ENCODE measurements at places on chromosomes 16 and 17. TPM values are rescaled to one million over a fixed set of nuclear protein-coding genes. Genes with fewer than 3 reads are reported as not detected.

Gene TBKBP1
- 14.2 TPM for polyA plus RNA-seq

Gene NUDT7
- 22.9 TPM for polyA plus RNA-seq

Gene ZNF286A
- 3.1 TPM for polyA plus RNA-seq

Gene MYO19
- polyA plus RNA-seq, result 18.6 TPM

Gene NGFR
- polyA plus RNA-seq, result 36.7 TPM

Gene SHISA6
- 1.4 TPM for polyA plus RNA-seq

Gene NPB
- not detected for polyA plus RNA-seq

Gene ITGA3
- 19.1 TPM for polyA plus RNA-seq

Gene PLA2G10
- polyA plus RNA-seq, result 1.0 TPM

Gene AP1G1
- 13.3 TPM for polyA plus RNA-seq

Gene ALOX15B
- polyA plus RNA-seq, result 1.0 TPM

Gene PLD6
- polyA plus RNA-seq, result 6.8 TPM

Gene AKTIP
- 22.0 TPM for polyA plus RNA-seq

Gene SLC35G6
- not detected for polyA plus RNA-seq

Gene CTRL
- 1.3 TPM for polyA plus RNA-seq

Gene ACSM5
- polyA plus RNA-seq, result 27.9 TPM

Gene SRSF1
- 130 TPM for polyA plus RNA-seq

Gene CDH13
- 7.7 TPM for polyA plus RNA-seq

Gene KRT222
- 15.9 TPM for polyA plus RNA-seq

Gene TEKT5
- 0.28 TPM for polyA plus RNA-seq

Gene EFCAB13
- polyA plus RNA-seq, result 1.5 TPM

Gene NTN3
- polyA plus RNA-seq, result 0.24 TPM

Gene KRTAP4-3
- polyA plus RNA-seq, result not detected

Gene GAS2L2
- polyA plus RNA-seq, result 0.24 TPM

Gene INO80E
- 50.1 TPM for polyA plus RNA-seq

Gene ZSCAN10
- not detected for polyA plus RNA-seq

Gene HOXB1
- polyA plus RNA-seq, result not detected

Gene TBC1D3I
- 0.66 TPM for polyA plus RNA-seq

Gene METTL2A
- 8.8 TPM for polyA plus RNA-seq

Gene MYH1
- polyA plus RNA-seq, result 0.05 TPM

Gene ADGRG3
- 8.4 TPM for polyA plus RNA-seq

Gene PERCC1
- not detected for polyA plus RNA-seq

Gene BCO1
- not detected for polyA plus RNA-seq

Gene MPO
- polyA plus RNA-seq, result 0.34 TPM

Gene WNT9B
- polyA plus RNA-seq, result 0.22 TPM

Gene CDRT4
- 1.3 TPM for polyA plus RNA-seq

Gene C17orf78
- polyA plus RNA-seq, result not detected

Gene KRT33B
- polyA plus RNA-seq, result not detected

Gene UBALD1
- 12.0 TPM for polyA plus RNA-seq

Gene HSPB9
- polyA plus RNA-seq, result 0.09 TPM

Gene C17orf100
- 0.65 TPM for polyA plus RNA-seq

Gene TEX19
- not detected for polyA plus RNA-seq

Gene GPRC5B
- polyA plus RNA-seq, result 17.8 TPM

Gene TBCD
- polyA plus RNA-seq, result 42.1 TPM

Gene HOXB3
- 2.6 TPM for polyA plus RNA-seq

Gene POLR3K
- polyA plus RNA-seq, result 9.8 TPM

Gene TOM1L1
- 30.7 TPM for polyA plus RNA-seq

Gene SMPD3
- 1.6 TPM for polyA plus RNA-seq

Gene KIF2B
- not detected for polyA plus RNA-seq

Gene TMC8
- polyA plus RNA-seq, result 5.9 TPM

Gene C16orf82
- polyA plus RNA-seq, result not detected

Gene CA7
- not detected for polyA plus RNA-seq

Gene TBC1D26
- polyA plus RNA-seq, result 0.05 TPM

Gene KCNH6
- 0.06 TPM for polyA plus RNA-seq
